ENCODE measurements at places on chromosomes 12 and 14.

DNA sequence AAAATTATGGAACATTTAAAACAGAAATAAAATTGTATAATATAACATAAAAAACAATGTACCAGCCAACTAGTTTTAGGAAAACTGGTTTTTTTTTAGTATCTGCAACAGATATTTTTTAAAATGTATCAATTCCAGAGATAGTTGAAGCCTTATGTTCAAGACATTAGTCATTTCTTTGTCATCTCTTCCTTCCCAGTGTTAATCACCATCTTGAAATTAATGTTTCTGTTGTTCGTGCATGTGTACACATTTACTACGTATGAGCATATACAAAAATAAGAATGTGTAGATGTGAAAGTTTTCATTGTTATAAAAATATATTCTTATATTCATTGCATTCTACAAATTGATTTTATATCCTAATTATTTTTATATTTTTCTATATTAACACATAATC, 1062.1 kb downstream of the SLC6A15 start:
- no peak for DNase-seq

- DNase-seq = no peak
These were observed 12.0 kb downstream of the NGDN start for GRCh38 chr14:23481362-23481970.

- peak; percentile 52 for DNase-seq
These were observed 166.1 kb upstream of the EEA1 start for GRCh38 chr12:93094988-93095737.

GRCh38 chr12:79884401-79885006, 50.4 kb downstream of the PPP1R12A start:
- DNase-seq = no peak

- DNase-seq = no peak
These were observed 182.8 kb downstream of the ADGRD1 start for GRCh38 chr12:131136539-131136872.

DNA sequence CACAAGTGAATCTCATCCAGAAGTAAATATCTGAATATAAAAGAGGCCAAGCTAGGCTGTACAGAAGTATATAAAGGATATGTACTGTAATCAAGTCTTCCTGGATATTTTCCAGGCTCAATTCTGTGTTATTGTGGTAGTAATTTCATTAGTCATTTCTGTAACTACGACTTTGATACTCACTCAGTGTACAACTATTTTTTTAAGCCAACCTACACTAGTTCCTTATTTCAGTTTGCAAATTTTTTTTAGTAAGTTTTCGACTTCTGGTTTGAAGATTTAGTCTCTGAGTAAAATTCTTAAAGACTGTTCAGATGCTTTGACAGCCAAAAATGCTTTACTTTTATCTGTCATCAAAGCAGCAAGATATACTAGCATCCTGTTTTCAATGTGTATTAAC, 130.8 kb downstream of the CAPZA3 start:
- DNase-seq = peak; percentile 11

DNA sequence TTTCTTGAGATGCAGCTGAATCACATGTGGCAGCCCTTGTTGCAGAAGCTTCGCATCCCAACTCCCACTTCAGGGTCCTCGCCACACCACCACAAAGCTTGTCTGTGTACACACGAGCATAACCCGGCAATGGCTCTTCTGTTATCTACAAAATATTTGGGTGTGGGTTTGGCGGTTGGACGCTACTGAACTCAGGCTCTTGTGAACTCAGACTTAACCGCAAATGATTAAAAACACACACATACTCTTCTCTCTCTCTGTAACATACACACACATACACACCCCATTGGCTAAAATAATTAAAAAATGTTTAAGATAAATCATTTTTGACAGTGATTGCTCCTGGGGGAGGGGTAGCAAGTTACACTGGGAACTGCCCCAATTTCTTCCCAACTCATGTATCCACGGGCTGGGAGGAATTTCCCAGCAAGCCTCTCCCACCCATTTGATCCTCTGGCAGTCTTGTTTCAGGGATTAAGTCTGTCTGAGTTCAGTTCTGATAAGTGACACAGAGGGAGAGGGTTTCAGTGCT, 63.7 kb upstream of the MANSC4 start:
- DNase-seq = no peak

DNA sequence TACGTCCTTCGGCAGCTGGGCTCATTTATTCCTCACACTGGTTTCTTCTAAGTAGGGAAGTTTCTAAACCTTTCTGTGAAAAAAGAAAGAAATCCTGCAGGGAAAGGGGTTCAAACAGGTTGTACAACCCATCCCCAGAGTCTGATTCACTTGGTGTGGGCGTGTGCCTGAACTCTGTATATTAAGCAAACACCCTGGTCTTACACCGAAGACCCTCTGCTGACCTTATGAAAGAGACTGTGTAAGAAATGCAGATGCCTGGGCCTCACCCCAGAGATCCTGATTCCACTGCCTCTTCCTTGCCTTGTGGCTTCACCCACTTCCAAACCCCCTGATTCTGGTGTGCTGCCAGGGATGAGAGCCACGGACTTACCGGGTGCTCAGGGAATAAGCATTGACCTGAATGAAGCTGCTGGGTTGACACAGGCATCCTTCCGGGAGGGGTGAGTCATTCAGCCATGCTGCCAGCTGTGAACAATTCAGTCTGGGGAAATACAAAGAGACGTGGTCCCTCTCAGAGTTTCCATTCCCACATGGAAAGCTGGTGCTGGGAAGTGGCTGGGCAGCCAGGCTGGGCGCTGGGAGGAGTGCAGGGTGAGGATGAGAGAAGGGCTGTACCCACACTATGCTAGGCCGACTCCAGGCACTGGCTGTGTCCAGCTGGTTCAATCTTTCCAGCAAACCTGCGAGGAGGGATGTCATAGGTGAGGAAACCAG, 26.5 kb upstream of the ACTN1 start:
- DNase-seq = peak; percentile 89

- DNase-seq = no peak
These were observed 732.5 kb downstream of the GALC start for GRCh38 chr14:87260460-87260859.

DNA sequence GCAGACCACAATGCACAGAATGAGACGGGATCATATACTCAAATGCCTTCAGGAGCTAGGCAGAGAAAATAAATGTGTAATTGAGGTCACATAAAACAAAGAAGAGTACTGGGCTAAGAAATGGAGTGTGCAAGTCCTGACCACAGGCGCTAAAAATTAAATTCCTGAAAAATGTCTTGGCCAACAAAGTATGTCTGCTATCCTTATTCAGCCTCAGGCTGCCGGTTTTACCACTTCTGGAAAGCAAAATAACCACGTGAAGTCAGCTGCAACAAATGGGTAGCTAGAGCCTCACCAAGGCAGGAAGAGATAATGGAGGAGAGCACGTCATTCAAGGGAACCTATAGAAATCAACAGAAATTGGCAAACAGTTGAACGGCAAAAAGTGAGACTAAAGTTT, 3.1 kb downstream of the PYGL start:
- DNase-seq = peak; percentile 33

GRCh38 chr12:119913536-119914330, 36.6 kb upstream of the CIT start:
- no peak for DNase-seq

- DNase-seq = peak; percentile 50
These were observed 20.0 kb downstream of the ITGA7 start for GRCh38 chr12:55687746-55688145.

- no peak for DNase-seq
These were observed 63.4 kb downstream of the AACS start for GRCh38 chr12:125128439-125129178.

DNA sequence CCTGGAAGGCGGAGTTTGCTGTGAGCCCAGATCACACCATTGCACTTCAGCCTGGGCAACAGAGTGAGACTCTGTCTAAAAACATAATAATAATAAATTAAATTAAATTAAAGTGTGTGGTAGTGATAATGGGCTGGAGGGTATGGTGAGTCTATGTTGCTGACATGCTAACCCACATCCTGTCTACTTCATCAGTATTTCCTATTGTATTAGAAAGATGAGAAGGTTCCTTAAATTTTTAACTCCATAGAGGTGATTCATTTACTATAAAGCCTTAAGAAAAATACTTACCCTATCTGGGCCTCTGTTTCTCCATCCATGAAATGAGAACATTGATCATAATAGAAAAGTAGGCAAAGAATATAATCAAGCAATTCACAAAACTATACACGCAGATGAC, 280.5 kb downstream of the FBXL14 start:
- DNase-seq = peak; percentile 71

DNA sequence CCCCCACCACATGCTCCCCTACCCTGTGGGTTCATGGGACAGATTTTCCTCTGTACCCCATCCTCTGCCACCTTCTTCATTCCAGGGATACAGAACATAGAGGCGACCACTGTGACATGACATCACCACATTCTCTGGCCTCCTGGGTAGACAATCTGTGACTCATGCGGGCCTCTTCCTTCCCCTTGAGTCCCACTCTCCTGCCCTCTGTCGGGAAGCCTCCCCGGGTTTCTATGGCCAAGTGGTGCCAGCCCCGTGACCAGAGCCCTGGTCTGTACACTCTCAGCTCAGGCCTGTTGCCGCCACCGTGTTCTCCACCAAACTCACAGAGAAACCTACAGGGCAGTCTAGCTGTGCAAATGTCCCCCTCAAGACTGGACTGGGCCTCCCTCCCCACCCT, 8.0 kb downstream of the CLMN start:
- peak; percentile 88 for DNase-seq

DNA sequence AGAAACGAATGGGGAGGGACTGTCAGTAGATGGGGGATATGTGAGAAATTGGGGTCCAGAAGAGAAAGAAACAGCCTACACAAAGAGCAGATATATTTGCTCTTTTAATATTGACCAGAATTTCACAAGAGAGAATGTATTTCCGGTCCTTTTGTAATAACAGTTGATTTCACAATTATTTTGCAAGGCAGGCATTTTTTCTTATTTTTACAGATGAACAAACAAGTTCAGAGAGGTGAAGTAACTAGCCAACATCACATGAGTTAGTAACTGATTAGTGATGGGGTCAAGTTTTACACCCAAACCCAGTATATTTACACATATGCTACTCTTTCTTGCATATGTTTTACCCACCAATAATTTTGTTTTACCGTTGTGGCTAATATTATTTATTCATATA, 188.2 kb downstream of the NAV3 start:
- no peak for DNase-seq

DNA sequence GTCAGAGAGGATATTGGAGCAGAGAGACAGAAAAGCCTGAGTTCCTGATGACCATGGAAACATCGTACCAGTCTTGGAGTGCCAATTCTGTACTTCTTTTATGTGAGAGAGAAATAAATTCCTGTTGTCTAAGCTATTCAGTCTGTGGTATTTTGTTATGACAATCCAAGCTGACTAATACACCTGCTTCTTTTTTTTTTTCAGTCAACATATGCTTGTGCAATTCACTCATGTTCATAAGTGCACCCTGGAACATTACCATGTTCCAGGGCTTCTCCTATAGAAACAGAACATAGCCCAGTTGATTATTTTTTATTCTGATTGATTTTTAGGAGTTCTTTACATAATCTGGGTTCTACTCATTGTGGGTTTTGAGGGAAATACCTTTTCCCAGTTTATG, 1.7 kb upstream of the CHPT1 start:
- peak; percentile 55 for DNase-seq

DNA sequence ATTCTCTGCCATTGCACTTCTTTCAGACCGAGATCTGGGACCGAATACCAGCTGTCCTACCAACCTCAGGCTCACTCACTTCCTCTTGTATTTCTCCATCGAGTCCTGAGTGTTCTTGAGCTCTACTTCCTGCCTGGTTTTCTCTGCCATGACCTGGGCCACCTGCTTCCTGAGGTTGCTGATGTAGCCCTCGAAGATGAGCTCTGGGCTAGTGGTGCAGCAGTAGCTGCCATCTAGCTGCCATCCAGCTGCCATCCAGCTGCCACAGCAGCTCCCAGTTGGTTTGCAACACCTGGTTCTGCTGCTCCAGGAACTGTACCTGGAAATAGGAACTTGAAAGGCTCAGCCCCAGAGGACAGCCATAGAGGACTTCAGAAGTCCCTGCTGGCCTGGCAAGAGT, 15.0 kb upstream of the KRT73 start:
- DNase-seq = no peak

DNA sequence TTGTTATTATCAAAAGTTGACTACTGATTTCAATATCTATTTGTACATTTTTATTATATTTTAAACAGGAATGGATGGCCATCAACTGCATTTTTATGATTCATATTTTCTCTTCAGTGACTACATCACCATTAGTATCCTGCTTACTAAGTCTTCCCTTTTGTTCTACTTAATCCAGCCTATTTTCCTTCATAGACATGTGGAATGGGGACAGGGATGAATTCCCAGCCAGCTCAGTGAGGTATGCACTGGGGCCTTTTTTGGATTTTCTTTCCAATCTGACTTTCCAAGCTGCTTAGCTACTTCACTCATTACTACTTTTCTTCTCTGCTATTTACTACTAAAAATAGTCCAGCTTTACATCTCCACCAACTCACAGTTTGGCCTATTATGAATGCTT, 38.4 kb downstream of the AKAP6 start:
- DNase-seq = no peak

GRCh38 chr12:45981075-45981837, 9.1 kb downstream of the SCAF11 start:
- peak; percentile 66 for DNase-seq

DNA sequence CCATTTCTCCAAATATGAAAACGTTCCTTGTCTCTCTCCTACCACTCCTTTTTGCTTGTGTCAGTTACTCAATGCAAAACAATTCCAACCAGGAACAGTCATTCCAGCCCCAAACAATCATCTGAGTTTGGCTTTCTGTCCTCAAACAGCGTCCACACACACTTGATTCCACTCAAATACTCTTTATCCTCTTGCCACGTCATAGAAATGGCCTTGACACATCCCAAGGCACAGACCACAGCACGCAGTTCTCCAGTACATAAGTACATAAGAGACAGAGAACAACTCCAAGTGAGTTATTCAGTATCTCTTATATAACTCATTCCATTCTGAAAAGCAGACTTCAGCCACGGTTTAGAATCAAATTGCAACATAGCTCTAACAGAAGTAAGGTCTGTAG, 299.2 kb downstream of the RPS29 start:
- DNase-seq = no peak

DNA sequence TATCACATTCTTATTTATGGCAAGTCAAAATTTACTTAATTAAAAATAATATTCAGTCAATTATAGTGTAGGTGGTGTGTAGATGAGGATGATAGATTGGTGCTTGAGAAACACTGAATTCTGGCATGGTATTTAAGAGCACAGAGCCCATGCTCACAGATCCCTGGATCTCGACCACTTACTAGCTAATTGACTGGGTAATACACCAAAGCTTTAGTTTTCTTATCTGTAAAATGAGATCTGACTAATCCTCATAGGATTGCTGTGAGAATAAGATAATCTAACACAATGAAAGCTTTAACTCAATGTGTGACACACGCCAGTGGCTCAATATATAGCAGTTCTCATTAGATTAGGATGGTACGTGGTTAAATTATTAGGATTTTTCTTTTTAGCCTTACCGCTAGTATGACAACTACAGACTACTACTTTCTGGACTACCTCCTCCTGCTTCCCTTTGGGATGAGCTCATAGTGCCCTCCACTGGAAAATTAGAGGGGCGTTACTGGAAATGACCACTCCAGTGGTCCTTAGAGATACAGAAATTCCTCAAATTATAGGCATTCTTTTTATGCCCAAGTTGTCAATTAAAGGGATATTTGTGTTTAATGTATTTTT, 482.8 kb upstream of the TBX3 start:
- no peak for DNase-seq
